ENCODE measurements at places on chromosomes 12 and 14. TPM values are rescaled to one million over a fixed set of nuclear protein-coding genes. Genes with fewer than 3 reads are reported as not detected.

TNS2 gene
- total RNA-seq: 34.7 TPM

TTC6 gene
- total RNA-seq: not detected

CARMIL3 gene
- not detected for total RNA-seq

GTF2H3 gene
- 60.0 TPM for total RNA-seq

ACTN1 gene
- total RNA-seq: 443 TPM

TAS2R19 gene
- 7.3 TPM for total RNA-seq

HCAR1 gene
- 0.56 TPM for total RNA-seq

FSCB gene
- 0.19 TPM for total RNA-seq

DCP1B gene
- 7.0 TPM for total RNA-seq

PAX9 gene
- not detected for total RNA-seq

NANOG gene
- total RNA-seq: not detected

C12orf60 gene
- total RNA-seq: 1.5 TPM

HOXC10 gene
- not detected for total RNA-seq

KRT82 gene
- total RNA-seq: not detected

ACRBP gene
- total RNA-seq: under 0.01 TPM

SIX4 gene
- 8.1 TPM for total RNA-seq

PHLDA1 gene
- total RNA-seq: 78.9 TPM

CD163L1 gene
- 3.3 TPM for total RNA-seq

ADAM21 gene
- total RNA-seq: 1.5 TPM

HOXC13 gene
- total RNA-seq: under 0.01 TPM

PIWIL1 gene
- total RNA-seq: not detected

NOVA1 gene
- total RNA-seq: 2.5 TPM

VWF gene
- total RNA-seq: 4.4 TPM

TEDC1 gene
- 15.1 TPM for total RNA-seq

C12orf50 gene
- not detected for total RNA-seq

DPF3 gene
- total RNA-seq: 6.1 TPM

PPM1H gene
- total RNA-seq: 3.9 TPM

RCOR1 gene
- 10.4 TPM for total RNA-seq

PTPRR gene
- 2.8 TPM for total RNA-seq

LUM gene
- total RNA-seq: 191 TPM

HVCN1 gene
- total RNA-seq: 1.5 TPM

NDUFA12 gene
- 126 TPM for total RNA-seq

CEBPE gene
- not detected for total RNA-seq

ARHGAP9 gene
- 0.38 TPM for total RNA-seq

KRT74 gene
- total RNA-seq: not detected

MYF6 gene
- total RNA-seq: not detected

All from regular cardiac myocyte (primary cell).